ENCODE measurements at places on chromosomes 3 and 15. TPM values are rescaled to one million over a fixed set of nuclear protein-coding genes. Genes with fewer than 3 reads are reported as not detected.

REC114 gene
- not detected for total RNA-seq

GABRB3 gene
- not detected for total RNA-seq

TIPARP gene
- 9.5 TPM for total RNA-seq

GOLGA6L7 gene
- total RNA-seq: not detected

TMEM207 gene
- not detected for total RNA-seq

- DNase-seq: no peak
Measured at GRCh38 chr3:127388427-127388826, 100.6 kb upstream of the PRR20G start.

DNA sequence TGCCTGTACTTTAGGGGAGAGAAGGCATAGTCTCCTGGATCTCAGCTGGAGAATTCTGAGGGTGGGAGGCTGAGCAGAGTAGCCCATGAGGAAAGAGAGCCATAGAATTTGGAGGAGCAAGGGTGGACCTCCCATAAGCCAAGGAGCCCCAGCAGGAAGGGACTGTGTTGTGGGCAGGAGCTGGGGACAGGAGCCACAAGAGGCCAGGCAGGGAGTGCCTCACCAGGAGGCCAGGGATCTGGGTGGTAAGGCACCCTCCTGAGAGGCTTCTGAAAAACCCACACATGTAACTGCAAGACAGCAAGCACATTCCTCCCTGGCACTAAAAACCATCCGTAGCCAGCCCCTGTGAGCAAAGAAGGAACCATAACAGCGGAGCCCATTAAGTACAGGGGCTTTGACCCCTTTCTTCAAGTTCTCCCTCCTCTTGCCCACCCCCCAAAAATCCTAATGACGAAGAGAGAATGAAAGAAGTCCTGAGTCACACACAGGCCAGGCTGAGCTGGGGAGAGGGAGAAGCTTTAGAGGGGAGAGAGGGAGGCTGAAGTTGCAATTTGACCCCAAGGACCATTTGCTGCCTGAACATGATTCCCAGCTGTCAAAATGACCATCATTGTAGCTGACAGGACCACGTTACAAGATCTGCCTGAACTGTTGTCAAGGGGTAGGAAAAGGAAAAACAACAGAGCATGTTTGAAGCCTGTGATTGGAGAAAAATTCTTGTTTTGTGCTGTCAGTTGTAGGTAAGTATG lies 82.6 kb downstream of the TRIM42 start:
- no peak for DNase-seq

- no peak for DNase-seq
Measured at GRCh38 chr3:7999384-7999783, 502.2 kb upstream of the LMCD1 start.

- no peak for DNase-seq
Measured at GRCh38 chr3:31978553-31978952, 2.5 kb downstream of the OSBPL10 start.

DNA sequence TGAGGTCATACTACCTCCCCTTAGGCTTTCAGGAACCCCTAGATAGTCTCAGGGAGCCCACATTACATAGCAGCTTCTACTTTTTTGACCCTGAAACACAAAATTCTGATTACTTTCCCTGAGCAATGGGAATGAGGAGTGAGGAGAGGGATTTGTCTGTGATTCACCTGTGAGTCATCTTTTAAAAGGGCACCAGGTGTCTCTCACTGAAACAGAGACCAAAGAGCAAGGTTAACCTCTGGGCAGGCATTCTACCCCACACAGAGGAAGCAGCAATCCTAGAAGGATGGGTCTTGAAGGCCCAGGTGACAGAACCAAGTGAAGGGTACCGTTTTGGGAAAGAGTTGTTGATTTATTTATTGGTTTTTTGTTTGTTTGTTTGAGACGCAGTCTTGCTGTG lies 31.1 kb upstream of the UBE2E2 start:
- no peak for DNase-seq

All from Karpas-422 (cell line).